Stimulated activated CD8-positive, alpha-beta memory T cell treated with anti-CD3 and anti-CD28 coated beads, Interleukin-2, amount 100 ng/mL, for 1 hour (primary cell): ENCODE measurements at places on chromosomes 12 and 14.

DNA sequence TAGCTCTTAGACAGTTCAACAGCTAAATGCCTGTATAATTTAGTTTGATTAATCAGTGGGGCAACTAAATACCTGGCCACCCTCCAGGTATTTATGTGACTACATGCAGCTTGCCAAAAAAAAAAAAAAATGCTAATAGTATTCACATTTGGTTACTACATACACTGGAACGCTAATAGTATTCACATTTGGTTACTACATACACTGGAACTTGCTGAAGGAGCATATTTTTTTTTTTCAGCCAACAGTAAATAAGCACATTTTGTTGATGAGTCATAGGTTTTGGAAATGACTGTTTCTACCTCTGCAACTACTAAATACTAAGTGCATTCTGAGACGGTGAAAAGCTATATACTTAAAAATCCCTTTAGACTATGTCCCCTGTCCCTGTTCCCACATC is 1172.3 kb downstream of the LRFN5 start:
- DNase-seq = no peak

- DNase-seq = no peak
These were observed 149.1 kb upstream of the RGS6 start for GRCh38 chr14:71783088-71783487.

DNA sequence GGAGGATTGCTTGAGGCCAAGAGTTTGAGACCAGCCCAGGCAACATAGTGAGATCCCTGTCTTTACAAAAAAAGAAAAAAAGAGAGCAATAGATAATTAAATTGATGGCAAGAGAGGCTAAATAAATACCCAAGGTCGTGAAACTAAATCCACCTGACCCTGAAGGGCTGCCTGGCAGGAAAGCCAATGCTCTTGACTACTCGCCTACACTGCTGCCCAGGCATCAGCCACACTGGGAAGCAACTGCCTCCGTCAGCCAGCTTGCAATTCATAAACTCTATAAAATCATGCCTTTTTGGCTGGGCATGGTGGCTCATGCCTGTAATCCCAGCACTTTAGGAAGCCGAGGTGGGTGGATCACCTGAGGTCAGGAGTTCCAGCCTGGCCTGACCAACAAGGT is 31.7 kb upstream of the RASSF3 start:
- DNase-seq = no peak

GRCh38 chr12:112303004-112303403 is 79.2 kb downstream of the HECTD4 start:
- DNase-seq = peak; percentile 4

GRCh38 chr12:22631863-22632463 is 7.0 kb downstream of the ETNK1 start:
- DNase-seq = no peak

GRCh38 chr12:9331218-9331626 is 123.0 kb upstream of the PZP start:
- DNase-seq = peak; percentile 45

DNA sequence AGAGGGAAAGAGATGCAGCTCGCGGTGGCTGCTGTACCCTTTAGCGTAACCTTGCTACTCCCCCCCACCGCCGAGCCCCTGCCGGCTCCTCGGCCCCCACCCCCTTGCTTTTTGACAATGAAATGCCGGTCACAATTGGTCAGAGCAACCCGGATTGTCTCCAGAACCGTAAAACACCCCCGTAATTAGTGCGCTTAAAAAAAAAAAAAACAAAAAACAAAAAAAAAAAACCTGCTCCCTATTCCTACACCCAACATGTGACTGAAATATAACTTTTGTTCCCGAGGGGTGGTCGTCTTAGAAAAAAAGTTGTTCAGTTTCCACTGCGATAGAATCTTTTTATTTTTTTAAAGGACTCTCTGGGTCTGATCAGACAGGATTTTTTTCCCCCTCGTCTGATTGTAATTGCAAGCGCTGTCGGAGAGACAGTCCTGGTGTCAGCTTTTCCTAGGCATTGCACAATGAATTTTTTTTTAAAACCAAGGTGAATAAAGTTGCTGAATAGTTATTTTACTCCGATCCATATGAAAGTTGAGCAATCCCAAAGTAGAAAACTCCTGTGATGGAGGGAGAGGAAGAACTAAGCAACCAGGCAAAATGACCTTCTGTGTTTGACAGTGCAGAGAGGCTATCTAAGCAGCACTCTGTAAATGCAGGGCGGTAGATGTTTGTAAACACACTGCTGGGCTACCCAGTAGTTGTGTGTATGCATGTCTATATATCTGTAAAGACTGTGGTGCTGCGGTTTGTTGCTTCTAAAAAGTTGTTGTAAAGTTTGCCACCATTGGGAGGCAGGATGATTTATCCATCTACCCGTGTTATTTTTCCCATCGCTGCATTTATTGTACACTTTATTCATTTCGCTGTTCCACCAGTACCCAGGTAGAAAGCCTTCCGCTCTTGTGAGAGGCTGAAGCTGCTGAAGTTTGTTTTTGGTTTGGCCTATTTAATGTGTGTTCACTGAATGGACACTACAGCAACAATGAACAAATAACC is 1.1 kb downstream of the ETV6 start:
- no peak for DNase-seq

- no peak for DNase-seq
These were observed 187.9 kb upstream of the GRIN2B start for GRCh38 chr12:14169281-14169680.

- no peak for DNase-seq
These were observed 217.3 kb downstream of the C12orf75 start for GRCh38 chr12:105547786-105548185.

DNA sequence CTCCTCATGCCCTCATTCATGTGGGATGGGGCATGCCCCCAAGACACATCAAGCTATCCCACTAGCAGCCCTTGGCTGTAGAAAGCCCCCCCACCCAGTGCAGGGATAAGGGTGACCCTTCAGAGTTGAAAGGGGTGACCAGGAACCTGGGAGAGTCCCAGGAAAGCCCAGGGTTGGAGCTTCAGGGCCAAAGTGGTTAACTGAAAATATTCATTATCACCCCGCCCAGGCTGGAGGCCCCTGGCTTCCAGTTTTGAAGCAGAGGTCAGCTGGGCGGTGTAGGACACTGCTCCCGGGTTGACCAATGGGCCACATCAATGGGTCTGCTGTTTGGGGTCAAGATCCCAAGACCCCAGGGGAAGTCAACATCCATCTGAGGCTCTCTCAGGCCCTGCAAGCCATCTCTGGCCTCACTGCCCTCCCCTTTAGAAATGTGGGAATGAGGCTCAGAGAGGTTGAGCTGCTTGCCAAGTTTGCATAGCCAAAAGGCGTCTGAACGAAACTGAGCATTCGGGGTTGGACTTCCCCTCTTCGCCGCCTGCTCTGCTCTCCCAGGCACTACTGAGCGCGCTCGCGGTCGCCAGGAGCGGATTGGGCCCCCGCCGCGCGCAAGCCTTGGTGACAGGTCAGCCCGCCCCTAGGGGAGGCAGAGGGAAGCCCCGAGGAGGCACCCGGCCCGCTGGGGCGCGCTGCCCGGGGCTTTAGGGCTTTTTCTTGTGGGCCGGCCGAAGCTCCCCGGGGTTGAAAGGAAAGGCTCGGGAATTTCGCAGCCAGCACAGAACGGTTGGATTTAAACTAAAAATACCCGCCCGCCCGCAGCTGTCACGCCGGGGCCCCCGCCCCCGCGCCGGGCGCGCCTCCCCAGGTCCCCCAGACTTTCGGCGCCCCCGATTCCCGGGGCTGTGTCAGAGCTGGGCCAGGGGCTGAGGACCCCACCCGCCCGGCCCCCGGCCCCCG is 576 bp downstream of the SYNE3 start:
- peak; percentile 75 for DNase-seq

DNA sequence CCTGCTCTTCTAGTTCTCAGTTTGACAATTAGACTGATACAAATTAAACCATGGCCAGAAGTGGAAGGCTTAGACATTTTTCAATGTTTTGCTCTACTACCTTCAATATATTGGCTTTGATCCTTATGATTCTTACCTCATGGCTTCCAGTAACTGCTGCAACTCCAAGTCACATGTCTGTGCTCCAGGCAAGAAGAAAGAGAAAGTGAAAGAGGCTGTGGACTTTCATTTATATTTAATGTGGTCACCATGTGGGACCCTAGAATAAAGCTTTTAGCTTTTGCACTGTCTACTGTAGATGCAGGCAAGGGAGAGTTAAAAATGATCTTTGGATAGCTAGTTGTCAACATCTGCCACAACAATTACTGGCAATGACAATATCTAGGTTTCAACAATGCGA is 214.3 kb upstream of the PDE3A start:
- DNase-seq = no peak
